ENCODE measurements at places on chromosomes 4 and X. TPM values are rescaled to one million over a fixed set of nuclear protein-coding genes. Genes with fewer than 3 reads are reported as not detected.
A peak's percentile ranks its signal among the peaks of the same experiment; 100 is the strongest.

Gene HSFX3
- not detected for total RNA-seq

Gene SH3BGRL
- total RNA-seq = 203 TPM

Gene KCND1
- 3.7 TPM for total RNA-seq

Gene MEPE
- total RNA-seq = not detected

Gene PPARGC1A
- total RNA-seq = 7.3 TPM

Gene AMOT
- total RNA-seq = 4.6 TPM

DNA sequence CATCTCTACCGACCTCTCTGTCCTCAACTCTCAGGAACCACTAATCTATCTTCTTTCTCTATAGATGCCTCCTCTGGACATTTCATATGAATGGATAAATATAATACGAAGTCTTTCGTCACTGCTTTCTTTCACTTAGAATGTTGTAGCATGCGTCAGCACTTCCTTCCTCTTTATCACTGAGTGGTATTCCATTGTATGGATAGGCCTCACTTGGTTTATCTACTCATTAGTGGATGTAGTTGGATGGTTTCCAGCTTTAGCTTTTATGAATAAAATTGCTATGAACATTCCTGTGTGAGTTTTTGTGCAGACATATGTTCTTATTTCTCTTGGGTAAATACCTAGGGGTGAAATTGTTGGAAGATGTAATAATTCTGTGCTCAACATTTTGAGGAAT lies 528.2 kb upstream of the FAT1 start:
- DNase-seq = no peak

DNA sequence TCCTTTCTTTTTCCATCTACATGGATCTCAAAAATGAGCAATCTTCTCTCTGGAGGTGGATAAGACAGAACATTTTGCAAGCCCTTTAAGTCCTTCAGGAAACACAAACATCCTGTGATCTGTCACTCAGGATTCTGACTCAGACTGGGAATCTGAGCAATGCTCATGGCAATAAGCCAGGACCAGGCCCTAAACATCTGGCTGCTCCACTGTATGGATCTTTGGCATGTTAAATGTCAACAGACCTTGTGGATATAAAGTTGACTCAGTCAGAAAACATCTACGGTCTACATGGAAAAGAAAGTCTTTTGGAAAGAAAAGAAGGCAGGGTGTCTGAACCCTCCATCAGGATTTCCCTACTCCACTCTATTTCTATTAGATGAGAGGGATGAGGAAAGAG lies 17.8 kb upstream of the CHIC2 start:
- DNase-seq = no peak

GRCh38 chrX:48306175-48306574 lies 50.3 kb downstream of the SSX3 start:
- no peak for DNase-seq

DNA sequence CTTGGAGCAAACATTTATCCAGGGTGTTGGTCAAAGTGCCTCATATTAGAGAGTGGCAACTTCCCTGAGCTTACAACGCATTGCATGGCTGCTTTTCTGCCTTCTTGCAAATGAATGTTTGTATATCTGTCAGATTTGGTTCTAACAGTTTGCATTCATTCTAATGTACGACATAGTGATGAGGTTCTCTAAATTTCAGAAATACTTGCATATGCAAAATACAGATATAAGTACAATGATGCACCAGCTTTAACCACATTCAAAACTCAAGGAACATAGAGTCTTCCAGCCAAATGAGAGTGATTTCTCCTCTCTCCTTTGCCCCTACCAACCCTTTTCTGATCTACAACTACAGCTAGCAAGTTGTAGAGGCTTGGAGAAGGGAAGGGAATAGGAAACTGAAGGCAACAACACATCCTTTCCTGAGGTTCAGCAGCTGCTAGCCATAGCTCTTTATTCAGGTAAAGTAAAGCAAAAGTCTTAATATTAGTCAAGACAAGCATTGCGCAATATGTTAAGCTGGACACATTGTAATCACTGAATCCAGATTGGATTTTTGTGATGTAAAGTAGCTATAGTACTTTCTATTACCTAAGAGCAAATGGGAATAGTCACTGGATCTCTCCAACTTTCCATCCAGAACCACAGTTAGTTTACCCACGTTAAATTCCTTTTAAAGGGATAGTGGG lies 6.3 kb downstream of the TKTL2 start:
- no peak for DNase-seq

DNA sequence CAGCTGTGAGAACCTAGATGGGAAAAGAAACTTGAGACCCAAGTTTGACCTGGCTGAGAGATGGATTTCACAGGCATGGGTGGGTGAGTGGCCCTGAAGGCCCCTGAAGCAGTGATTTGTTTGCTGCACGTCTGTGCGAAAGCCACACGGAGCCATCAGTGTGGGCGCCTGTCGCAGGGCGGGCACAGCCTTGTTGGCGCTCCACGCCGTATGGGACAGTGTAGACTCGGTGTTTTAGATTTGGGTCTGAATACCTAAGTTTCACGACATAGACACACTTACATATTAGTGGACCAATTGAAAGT lies 21.9 kb upstream of the UVSSA start:
- peak; percentile 66 for DNase-seq

DNA sequence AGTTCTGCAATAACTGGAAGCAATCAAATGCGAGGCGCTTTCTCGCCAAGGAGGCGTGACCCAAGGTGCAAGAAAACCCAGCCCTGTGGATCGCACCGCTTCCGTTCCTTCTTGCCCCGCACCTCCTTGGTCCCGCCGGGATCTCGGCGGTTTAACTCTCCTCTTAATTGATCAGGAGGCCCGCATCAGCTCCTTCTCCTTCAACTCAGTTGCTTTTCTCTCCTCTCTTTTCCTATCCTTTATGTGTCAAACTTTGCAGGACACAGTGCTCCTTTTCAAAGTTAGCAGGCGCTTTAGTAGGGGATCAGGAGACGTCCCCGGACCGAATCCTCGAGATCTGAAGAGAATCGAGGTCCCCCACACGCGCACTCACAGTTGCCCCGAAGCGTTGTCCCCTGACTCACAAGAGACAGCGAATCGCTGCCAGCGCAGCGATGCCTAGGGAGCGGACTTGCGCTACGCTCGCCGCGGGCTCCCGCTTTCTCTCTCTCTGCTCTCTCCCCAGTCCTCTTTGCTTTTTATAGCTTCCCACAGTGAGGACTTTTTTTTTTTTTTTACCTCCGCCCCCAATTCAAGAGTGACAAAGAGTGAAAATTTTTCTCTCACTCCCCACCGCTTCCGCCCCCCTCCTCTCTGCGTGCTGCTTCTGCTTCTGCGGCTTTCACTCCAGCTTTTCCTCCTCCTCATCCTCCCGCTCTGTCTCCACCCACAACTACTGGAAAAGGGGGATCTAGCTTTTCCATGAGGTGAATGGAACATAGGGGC lies at the start of gene DKK2:
TSS of gene DKK2 (minus strand) at position 495 of the 765 bp plus-strand sequence. CDS start 722 bp downstream, outside the sequence.
- DNase-seq = peak; percentile 73

DNA sequence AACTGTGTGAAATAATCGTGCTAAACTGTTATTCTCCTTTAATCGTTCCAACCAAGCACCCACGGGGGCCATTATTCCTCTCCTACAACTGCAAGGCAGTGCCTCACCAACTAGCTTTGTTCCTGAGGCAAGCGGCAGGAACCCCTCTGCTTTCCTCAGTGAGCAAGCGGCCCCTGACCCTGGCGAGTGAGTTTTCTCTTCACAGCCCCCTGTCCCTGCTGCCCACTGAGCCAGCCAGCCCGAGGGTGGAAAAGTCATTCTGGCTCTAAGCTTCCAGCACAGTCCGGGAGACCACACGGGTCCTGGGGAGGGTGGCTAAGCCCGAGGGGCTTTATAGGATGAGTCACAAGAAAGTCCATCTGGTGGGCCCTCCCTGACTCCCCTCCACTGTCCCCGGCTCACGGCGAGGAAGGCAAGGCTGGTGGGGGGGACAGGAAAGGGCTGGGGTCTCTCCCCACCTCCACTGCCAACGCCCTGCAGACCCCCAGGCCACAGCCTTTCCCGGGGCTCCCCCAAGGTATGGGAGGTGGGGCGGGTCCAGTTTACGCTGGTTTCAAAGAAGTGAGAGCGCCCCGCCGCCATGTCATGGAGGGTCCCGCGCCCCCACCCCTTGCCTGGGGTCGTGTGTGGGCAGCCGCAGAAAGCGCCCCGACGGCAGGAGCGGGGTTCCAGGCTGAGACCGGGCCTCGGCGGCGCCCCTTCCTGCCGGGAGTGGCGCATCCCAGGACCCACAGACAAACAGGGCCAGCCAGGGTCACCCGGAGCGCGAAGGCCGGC lies 45.0 kb downstream of the CPLX1 start:
- DNase-seq = no peak

- DNase-seq = no peak
Measured at GRCh38 chr4:148901075-148901705, 459.0 kb upstream of the NR3C2 start.

GRCh38 chrX:96837808-96838207 lies 45.9 kb upstream of the RPA4 start:
- DNase-seq = no peak

- DNase-seq = no peak
Measured at GRCh38 chrX:50609796-50610195, 139.2 kb upstream of the DGKK start.

All from spleen (tissue), 13 donors.